Ovary (tissue), 10 donors: ENCODE measurements at places on chromosomes 6 and 20. TPM values are rescaled to one million over a fixed set of nuclear protein-coding genes. Genes with fewer than 3 reads are reported as not detected.

DNA sequence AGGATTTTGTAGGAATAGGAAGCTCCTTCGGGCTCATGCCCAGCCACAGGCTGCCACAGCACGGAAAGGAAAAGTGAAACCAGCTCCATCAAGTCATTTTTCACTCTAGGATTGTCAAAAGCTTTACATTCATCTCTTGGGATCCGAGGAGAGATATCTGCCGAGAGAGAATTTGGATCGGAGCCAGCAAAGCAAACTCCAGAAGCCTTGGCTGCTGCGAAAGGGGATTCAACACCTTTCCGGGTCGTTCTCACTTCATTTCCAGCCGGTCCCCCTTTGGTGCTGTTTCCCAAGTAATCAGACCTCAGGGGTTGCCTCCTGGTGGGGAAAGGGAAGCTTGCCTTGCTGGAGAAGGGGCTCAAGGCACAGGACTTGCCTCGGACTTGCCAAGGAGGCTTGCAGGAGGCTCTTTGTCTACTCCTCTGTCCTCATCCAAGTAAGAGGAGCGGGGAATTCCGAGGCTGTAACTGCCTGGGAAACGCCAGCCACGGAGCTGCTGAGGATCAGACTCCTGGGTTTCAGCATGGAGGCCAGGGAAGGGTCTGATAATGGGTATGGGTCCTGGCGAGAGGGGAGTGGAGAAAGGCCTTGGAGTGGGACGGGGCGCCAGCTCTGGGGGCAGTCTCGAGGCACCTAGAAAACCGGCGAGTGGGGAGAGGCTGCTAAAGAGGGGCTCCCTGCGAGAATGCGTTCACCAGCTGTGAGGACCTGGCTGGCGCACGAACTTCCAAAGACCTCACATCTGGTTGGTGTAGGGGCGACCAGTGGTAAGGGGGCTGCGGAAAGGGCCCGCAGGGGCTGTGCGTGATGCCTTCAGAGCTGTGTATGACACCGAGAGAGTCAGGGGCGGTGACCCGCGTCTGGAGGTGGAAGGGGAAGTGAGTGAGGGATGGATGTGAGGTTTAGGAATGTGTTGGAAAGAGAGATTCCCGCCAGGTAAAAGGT, 702 bp downstream of the ETV7 start:
- peak; percentile 44 for DNase-seq

DNA sequence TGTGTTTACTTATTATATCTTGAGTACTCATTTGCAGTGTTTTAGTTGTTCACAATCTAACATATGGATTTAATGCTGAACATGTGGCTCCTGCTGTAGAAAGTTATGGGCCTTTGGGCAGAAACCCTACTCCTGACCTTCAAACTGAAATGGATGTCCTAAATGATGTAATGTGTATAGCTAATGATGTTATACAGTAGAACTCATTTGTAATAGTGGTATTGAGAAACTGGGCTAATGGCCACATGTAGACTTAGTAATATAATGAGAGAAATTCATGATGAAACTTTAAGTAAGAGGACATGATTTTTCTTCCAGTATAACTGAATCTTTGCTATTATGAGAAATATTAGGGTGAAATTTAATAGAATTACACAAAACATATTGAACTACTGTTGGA, 121.3 kb upstream of the PTPRK start:
- DNase-seq, result no peak

- no peak for DNase-seq
These were observed 244.3 kb upstream of the CHD6 start for GRCh38 chr20:41862476-41862875.

DNA sequence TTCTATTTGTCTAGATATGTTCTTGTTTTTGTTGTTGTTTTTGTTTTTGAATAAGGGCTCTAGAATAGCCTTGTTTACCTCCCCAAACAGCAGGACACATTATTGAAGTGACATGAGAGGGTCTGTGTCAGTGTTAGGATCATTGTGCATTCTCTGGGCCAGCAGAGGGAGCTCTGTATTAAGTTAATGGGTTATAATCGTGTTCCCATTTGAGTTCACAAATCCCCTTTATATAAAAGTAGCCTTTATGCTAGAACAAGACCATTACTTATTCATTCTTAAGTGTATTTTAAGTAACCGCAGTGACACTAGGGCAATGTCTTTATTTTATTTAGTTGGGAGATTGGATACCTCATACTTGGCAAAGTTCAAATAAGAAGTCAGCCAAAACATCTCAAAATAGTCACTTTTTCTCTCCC, 44.8 kb downstream of the STK4 start:
- DNase-seq, result peak; percentile 63

GRCh38 chr20:33908868-33909267, 84.8 kb upstream of the RALY start:
- DNase-seq, result no peak

Gene APOBEC2
- not detected for total RNA-seq

Gene FAM83C
- total RNA-seq, result not detected
